ENCODE measurements at places on chromosomes 11 and 22.

DNA sequence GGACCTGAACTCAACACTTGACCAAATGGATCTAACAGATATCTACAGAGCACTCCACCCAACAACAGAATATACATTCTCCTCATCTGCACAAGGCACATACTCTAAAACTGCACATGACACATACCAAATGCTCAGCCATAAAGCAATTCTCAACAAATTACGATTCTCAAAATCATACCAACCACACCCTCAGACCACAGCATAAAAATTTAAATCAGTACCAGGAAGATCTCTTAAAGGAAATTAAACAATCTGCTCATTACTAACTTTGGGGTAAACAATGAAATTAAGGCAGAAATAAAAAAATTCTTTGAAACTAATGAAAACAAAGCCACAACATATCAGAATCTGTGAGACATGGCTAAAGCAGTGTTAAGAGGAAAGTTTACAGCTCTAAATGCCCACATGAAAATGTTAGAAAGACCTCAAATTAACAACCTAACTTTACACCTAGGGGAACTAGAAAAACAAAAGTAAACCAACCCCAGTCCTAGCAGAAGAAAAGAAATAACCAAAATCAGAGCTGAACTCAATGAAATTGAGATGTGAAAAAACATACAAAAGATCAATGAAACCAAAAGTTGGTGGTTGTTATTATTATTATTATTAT is 37.2 kb downstream of the TMEM123 start:
- no peak for DNase-seq

DNA sequence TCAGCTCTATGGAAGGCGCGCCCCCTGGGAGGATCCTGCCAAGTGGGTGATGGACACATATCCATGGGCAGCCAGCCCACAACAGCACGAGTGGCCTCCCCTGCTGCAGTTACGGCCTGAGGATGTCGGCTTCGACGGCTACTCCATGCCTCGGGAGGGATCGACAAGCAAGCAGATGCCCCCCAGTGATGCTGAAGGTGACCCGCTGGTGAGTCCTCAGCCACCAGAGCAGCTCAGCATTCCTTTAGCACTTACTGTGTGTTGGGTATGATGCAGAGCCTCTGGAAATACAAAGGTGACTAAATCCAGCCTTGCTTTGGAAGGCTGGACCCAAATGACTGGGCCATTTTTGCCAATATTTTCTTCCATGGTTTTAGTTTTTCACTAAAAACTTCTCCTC is 45.7 kb downstream of the DBX1 start:
- DNase-seq: peak; percentile 52

DNA sequence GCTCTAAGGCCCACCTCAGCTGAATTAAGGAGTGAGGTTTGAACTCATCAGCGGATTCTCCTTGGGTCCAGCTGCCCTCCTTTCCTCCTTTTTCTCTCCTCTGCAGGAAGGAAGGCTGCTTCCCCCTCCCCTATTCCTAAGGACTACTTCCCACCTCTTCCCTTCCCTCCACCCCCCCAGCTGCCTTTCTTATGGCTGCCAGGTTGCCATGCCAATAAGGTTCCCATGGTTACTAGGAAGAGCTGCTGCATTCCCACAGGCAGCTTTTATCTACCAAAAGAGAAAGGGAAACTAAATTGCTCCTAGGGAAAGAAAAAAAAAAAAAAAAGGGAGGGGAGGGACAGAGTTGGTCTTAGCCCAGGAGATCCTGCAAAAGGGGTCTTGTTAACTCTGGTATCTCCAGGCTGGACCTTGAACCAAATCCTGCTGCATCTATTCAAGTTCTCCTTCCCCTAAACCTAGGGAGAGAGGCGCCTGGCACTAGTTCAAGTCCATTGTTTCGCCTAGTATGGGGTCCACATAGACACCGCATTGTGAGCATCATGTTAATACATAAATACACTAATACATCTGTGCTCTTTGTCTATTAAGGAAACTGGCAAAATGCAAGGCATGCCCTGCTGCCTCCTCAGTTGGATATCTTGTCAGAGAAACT is 21.2 kb upstream of the FEZ1 start:
- DNase-seq: peak; percentile 64

- DNase-seq: no peak
These were observed 72.0 kb downstream of the CD82 start for GRCh38 chr11:44637487-44637886.

DNA sequence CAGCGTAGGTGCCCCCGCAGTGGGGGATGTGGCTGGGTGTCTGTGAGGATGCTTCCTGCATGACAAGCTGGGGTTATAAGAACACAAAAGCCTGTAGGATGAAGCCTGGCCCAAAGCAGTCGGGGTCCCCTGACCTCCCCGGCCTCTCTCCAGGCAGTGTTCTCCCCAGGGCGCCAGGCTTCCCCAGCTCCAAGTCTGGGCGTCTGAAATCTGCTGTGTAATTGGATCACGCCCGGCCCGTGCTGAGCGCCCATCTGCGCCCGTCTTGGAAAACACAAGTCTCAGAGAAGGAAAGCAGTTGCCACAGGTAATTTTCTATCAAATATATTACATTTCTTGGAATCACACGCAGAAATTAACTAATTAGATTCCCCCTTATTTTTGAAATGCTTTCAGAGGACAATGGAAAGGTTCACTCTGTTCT is 233.3 kb downstream of the CTTN start:
- no peak for DNase-seq

DNA sequence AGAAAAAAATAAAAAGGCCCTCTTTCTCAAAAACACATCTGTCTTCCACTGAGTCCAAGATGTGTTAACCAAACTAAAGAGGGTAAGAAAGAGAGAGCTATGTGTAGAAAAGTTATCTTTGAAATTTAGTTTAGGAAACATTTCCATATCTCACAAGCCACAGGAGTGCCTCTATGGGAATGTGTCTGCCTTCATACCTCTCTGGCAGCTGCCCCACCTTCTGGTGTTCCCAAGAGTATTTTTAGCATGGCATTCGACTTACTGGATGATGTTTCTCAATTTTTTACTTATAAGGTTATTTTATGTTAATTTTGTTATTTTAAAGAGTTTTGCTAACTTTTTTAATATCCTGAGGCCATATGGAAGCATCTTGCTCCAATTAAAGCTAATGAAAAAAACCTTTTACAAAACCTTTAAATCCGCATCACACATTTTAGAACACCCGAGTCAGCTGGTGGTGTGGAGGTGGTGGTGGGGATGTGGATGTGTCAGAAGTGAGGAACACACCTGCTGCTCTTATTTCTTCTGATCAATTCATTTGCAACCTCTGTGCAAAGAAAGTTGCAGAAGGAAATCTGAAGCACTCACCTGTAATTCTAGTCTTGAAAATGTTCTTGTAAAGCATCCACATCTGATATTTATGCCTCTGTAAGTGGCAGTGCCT is 112.2 kb downstream of the NCAM1 start:
- no peak for DNase-seq

GRCh38 chr11:117861151-117862018 is 15.1 kb downstream of the FXYD6 start:
- DNase-seq: no peak

DNA sequence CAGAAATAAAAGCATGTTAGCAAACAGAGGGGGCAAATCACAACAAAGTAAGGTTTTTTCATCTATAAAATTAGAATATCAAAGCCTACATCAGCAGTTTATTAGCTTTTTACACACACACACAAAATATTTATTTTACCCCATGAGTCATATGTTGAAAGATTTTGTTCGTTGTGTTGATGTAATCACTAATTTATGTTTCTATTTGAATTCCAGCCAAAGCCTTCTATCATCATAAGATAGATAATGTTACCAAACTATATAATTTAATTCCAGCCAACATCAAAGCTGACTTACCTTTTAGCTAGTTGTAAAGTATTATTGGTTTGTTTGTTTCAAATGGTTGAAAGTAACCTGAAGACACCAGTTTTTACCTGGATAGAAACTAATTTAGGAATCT is 458.0 kb upstream of the ARHGAP42 start:
- DNase-seq: no peak

GRCh38 chr11:47850337-47850736 is 2.2 kb upstream of the NUP160 start:
- DNase-seq: no peak

GRCh38 chr22:42258126-42258525 is 12.3 kb downstream of the TCF20 start:
- no peak for DNase-seq

DNA sequence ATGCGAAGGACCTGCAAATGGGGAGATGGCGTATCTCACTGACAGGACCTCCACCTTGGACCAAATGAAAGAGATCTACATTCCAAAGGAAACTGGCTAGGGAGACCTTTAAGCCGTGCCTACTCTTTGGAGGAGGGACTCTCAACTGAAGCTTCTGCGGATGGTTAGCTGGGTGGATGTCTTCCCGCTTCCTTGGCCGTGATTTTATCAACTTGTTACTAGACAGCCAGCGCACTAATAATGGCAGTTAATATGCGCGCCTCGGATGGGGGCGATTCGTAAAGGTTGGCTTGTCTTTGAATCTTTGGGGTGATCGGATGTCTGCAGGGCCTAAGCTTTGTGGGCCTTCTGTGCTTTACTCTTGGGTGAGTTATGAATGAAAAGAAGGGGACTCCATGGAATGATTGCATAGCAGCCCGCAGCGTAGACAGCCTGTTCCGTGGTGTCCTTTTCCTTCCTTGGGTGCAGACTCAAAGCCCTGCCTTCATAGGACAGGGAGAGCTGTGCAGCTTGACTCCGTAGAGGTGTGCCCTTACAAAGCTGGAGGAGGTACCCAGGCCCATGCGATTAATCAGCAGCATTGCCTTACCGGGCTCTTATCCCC is 1.5 kb downstream of the ZNRF3 start:
- peak; percentile 35 for DNase-seq

GRCh38 chr11:111221208-111221607 is 24.3 kb upstream of the POU2AF2 start:
- no peak for DNase-seq

- DNase-seq: no peak
These were observed 1.2 kb upstream of the TIMP3 start for GRCh38 chr22:32800158-32800882.

DNA sequence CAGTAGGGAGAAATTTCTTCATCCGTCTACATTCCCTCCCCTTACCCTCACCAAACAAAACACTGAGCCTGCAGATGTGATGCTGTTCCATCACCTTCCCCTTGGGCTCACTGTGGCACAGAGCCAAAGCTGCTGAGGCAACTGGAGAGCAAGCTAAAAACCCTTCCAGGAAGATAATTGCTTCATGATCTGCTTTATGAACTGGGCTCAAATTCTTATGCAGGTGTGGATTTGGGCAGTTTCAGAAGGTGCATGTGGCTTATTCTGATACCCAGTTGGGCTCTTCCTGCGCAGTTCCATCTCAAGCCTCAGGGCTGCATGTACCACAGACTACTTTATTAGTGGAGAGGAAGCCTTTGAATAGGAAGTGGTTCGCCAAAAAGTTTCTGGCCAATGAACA is 58.3 kb downstream of the AAMDC start:
- DNase-seq: no peak

DNA sequence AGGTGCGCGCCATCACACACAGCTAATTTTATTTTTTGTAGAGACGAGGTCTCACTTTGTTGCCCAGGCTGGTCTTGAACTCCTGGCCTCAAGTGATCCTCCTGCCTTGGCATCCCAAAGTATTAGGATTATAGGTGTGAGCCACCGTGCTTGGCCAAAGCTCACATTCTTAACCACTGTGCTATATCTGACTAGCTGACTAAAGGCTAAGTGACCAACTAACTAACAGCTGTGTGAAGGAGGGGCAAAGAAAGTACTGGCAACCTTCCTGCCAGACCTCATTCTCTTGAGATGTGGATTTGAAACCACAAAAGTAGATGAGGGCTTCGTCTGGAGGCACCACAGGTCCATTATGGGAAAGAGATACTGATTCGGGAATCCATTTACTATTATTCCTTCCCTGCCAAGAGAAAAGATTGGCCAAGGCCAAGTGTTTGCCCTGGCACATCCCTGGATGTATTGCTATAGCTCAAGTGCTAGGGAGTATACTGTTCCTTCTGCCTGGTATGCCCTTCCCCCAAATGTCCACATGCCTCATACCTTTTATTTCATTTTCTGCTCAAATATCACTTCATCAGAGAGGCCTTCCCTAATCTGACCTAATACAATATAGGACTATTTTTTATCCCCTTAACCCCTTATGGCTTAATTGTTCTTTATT is 52.7 kb upstream of the RRM1 start:
- no peak for DNase-seq

GRCh38 chr11:105838668-105839384 is 183.2 kb downstream of the MSANTD4 start:
- peak; percentile 82 for DNase-seq

DNA sequence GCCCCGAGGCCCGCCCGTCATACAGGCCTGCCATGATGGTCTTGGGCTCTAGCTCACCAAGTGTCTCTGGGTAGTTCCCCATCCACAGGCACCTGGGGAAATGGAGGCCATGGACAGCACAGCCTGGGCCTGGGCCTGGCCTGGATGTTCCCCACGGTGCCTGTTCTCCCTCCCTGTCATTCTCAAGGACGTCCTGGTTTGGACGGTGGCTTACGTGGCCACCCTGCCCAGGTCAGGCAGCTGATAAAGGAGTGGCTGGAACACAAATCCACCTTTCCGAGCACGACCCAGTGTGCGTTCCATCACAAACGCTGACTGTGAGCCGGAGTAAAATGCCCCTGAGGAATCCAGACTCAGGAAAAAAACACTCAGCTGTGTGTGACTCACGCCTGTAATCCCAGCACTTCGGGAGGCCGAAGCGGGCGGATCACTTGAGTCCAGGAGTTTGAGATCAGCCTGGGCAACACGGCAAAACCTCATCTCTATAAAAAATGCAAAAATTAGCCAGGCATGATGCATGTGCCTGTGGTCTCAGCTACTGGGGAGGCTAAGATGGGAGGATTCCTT is 41.2 kb upstream of the TESMIN start:
- DNase-seq: no peak

DNA sequence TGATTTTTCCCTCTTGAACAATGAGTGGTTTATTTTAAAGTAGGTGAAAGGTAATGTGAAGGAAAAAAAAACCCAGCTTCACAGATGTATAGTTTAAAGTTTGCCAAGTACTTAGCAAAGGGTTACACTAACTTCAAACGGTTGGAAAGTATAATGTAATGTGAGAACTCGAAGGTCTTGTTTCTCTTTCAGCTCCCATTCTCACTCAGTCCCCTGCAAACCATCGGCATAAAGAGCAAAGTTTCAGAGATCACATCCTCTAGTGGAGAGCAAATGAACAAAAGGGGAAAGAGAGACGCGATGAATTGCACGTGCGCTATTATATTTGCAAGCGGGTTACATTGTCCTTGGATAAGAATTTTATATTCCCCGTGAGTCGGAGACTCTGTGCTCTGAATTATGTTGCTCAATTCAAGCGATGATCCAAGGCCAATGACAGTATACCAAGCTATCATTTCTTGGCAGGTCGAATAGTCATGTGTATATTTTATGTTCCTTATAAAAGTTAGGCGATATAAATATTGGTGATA is 37.6 kb upstream of the BIRC3 start:
- peak; percentile 42 for DNase-seq

Measured in kidney tubule cell (primary cell).